ENCODE measurements at places on chromosomes 7 and 10.
A peak's percentile ranks its signal among the peaks of the same experiment; 100 is the strongest.

GRCh38 chr10:72337722-72338121 lies 17.0 kb downstream of the DNAJB12 start:
- DNase-seq = no peak

DNA sequence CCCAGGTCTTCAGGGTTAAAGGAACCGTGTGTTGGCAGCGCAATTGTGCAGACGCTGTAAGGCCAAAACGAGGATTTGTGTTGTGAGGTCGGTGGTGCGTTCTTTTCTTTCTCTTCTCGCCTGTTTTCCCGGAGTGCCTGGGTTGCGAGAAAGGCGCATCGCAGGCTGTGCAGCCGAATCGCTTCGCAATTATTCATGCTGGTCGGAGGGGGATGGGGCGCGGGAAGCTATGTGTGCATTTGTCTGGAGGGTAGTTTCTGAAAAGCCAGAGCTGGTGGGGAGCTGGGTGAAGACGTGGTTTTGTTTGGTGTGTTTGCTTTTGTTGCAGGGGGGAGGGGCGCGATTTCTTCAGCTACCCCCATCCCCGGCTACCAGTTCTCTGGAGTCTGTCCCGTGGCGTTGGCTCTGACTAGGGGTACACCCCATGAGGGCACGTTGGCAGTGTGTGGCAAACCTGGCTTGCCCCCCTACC lies 2.1 kb downstream of the MXI1 start:
- peak; percentile 71 for DNase-seq

- no peak for DNase-seq
Measured at GRCh38 chr7:139132887-139133286, 23.4 kb upstream of the ZC3HAV1 start.

- DNase-seq = no peak
Measured at GRCh38 chr7:54354436-54354835, 187.7 kb upstream of the VSTM2A start.

GRCh38 chr10:78286668-78287067 lies 253.0 kb downstream of the RPS24 start:
- no peak for DNase-seq

DNA sequence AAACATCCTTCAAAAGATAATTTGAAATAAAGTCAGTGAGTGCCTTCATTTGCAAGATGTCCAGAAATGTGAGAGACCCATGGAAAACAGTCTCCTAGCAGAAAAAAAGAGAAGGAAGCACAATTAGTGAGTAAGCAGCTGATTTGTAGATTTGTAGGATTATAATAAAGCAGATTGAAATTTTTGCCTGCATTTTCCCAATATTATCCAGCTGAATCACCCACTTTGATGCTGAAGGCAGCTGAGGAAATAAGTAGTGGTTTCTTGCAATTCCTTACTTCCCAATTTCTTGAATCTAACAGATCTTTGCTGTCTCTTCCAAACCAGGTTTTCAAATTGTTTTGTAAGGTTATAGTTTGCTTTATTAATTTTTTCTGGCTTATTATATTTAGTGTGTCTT lies 181.4 kb downstream of the GNAT3 start:
- DNase-seq = no peak

- peak; percentile 70 for DNase-seq
Measured at GRCh38 chr7:100483090-100483721, 521 bp upstream of the NYAP1 start.
